SJCRH30 (cell line): ENCODE measurements at places on chromosomes 2 and 18.

GRCh38 chr2:155043097-155043496 lies 344.6 kb downstream of the KCNJ3 start:
- no peak for DNase-seq

GRCh38 chr2:205723179-205723578 lies 40.9 kb downstream of the NRP2 start:
- DNase-seq: no peak

GRCh38 chr2:216855605-216856004 lies 4.3 kb downstream of the TNP1 start:
- no peak for DNase-seq

GRCh38 chr2:84886791-84887190 lies 5.9 kb upstream of the TRABD2A start:
- no peak for DNase-seq
